ENCODE measurements at places on chromosomes 6 and 20. TPM values are rescaled to one million over a fixed set of nuclear protein-coding genes. Genes with fewer than 3 reads are reported as not detected.

- DNase-seq, result no peak
These were observed 140.3 kb upstream of the AGPAT4 start for GRCh38 chr6:161414180-161414579.

DNA sequence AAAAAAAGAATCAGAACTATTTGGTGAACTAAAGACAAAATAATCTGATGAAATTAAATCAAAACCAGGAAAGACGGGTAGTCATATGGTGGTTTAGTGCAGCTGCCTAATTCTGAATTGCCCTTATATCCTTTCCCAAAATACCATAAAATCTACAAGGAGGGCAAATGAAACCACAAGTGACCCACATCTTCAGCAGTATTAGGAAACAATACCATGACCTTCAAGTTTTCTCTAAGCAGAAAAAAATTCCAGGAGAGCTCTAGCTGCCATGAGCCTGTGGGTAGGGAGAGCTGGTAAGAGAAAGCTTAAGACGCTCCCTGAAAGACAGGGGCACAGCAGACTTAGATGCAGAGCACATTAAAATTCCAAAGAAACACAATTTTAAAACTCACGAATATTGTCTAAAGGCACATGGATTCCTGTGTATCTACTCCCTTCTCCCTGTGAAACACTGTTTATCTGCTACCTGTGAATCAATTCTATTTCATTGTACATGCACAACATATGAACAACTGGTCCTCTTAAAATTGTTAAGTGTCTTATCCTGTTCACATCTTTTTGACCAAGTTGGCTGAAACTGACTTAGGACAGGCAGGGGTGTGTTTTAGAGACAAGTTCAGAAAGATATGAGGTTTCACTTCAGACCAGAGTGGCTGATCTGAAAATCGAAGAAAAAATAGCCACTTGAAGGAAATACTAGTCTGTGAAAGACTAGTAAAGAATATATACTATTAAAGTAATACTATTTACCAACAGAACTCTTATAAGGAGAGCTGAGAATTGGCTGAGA is 153.6 kb upstream of the SHLD1 start:
- no peak for DNase-seq

DNA sequence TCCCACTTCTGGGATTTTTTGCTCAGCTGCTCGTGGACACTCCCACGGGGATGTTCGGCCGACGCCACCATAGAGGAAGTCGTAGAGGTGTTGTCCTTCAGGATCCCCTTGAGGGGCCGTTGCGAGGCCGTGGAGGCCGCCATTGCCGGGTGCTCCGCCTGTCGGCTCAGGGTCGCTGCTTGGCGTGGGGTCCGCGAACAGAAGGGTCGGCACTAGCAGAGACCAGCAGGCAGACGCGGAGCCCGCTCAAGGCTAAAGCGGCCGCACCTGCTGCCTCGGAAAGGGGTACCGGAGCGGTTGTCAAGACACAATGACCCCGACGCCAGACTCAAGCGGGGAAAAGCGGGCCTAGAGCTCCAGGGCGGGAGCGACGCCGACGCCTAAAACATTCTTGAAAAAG is 25.7 kb downstream of the PSMB9 start:
- no peak for DNase-seq

The RBBP9 gene
- 22.8 TPM for total RNA-seq

The TINAG gene
- total RNA-seq, result not detected

Data from PC-3 (cell line).